WTC11 (cell line): ENCODE measurements at places on chromosomes 5 and 9. TPM values are rescaled to one million over a fixed set of nuclear protein-coding genes. Genes with fewer than 3 reads are reported as not detected.
A peak's percentile ranks its signal among the peaks of the same experiment; 100 is the strongest.

Gene IL9
- not detected in 3 replicates for total RNA-seq

Gene RGS7BP
- total RNA-seq = 1.7 to 5.1 TPM (median 3.4 TPM) in 3 replicates

Gene NTNG2
- 3.1 to 4.2 TPM (median 3.3 TPM) in 3 replicates for total RNA-seq

Gene GAS1
- total RNA-seq = 5.0 to 6.2 TPM (median 5.3 TPM) in 3 replicates

Gene CAMK4
- total RNA-seq = 5.8 to 10.6 TPM (median 7.4 TPM) in 3 replicates

GRCh38 chr5:179121667-179122111, 61.5 kb downstream of the ZNF354C start:
- no peak overlapping the region for H3K4me3 ChIP-seq
- no peaks in the 10 kb centered on the region; the same call in 1 of the 2 replicates for H3K27me3 ChIP-seq
- no peak for DNase-seq
- no peak overlapping the region for H3K27ac ChIP-seq
- H3K4me1 ChIP-seq = no peaks in the 10 kb centered on the region

- 0 out of 2 replicates have a peak, but pooled peaks cover 3% of the 10 kb centered on the region for H3K36me3 ChIP-seq
- no peak overlapping the region for H3K27ac ChIP-seq
- no peak overlapping the region for H3K4me3 ChIP-seq
- peaks cover 16% of the 10 kb centered on the region for H3K4me1 ChIP-seq
- H3K27me3 ChIP-seq = peaks cover 39% of the 10 kb centered on the region
Measured at GRCh38 chr9:87149799-87150198, 202.5 kb upstream of the GAS1 start.

GRCh38 chr5:167057665-167058064, 1233.8 kb upstream of the WWC1 start:
- H3K36me3 ChIP-seq = 0 out of 2 replicates have a peak, but pooled peaks cover 8% of the 10 kb centered on the region
- H3K4me1 ChIP-seq = no peaks in the 10 kb centered on the region
- no peak overlapping the region for H3K4me3 ChIP-seq
- H3K27ac ChIP-seq = no peak overlapping the region

DNA sequence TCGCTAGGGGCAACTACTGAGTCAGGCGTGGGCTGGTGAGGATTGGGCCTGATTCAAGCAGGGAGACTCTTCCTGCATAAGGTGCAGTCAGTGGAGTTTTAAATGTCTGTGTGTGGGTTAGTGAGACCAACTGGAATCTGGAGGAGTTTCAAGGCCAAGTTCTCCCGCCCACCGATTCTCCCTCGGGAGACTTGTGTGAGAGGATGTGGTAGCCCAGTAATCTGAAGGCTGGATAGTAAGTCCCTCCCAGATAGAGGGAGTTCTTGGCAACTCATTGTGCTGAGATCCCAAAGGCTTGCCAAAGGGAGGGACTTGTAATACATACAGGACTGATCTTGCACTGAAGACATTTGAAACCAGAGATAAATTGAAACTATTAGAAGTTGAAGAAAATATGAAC, 51.8 kb downstream of the WDR36 start:
- no peak overlapping the region for H3K4me3 ChIP-seq
- no peak overlapping the region for H3K27ac ChIP-seq
- no peaks in the 10 kb centered on the region for H3K36me3 ChIP-seq
- DNase-seq = no peak

- H3K4me1 ChIP-seq = peaks cover 15% of the 10 kb centered on the region
- peak overlapping the region; percentile 85 for H3K4me3 ChIP-seq
- H3K27me3 ChIP-seq = peaks cover 60% of the 10 kb centered on the region
Measured at GRCh38 chr9:124502711-124503702, 4.2 kb downstream of the NR5A1 start.

DNA sequence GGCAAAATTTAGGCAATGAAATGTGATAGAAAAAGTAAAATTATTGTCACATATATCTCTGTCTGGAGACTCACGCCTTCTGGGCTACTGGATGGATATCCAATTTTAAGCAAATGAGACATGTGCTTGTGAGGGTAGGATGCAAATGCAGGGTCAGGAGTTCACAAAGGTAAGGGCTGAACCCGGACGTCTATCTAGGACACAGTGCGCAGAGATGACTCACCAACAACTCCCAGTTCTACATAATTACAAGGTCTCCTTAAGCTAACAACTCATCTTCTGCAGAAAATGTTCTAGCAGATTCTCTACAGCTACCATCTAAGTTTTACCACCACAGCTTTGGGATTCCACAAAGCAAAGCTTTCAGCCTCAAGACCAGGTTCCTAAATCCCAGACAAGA, 160.5 kb downstream of the ENTREP1 start:
- no peak overlapping the region for H3K4me3 ChIP-seq
- no peak for DNase-seq
- no peak overlapping the region for H3K27ac ChIP-seq
- H3K36me3 ChIP-seq = peaks cover 2% of the 10 kb centered on the region; the same call in 1 of the 2 replicates

DNA sequence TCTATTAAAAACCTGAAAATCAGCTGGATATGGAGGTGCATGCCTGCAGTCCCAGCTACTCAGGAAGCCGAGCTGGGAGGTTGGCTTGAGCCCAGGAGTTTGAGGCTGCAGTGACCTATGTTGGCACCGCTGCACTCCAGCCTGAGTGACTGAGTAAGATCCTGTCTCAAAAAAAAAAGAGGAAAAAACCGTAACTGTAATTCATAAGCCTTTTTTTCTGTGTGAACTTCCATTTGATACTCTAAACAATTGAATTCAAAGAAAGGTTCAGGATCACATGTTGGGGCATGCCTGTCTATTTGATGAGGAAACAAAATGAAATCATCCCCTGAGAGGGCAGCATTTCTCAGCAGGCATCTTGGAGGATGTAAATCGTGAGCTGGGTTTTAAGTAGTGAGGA, 38.8 kb downstream of the ITGA2 start:
- no peaks in the 10 kb centered on the region for H3K36me3 ChIP-seq
- H3K4me1 ChIP-seq = peaks cover 13% of the 10 kb centered on the region
- H3K27me3 ChIP-seq = no peaks in the 10 kb centered on the region
- DNase-seq = no peak

GRCh38 chr5:126103050-126103449, 320.2 kb upstream of the GRAMD2B start:
- H3K27me3 ChIP-seq = no peaks in the 10 kb centered on the region
- no peak for DNase-seq
- no peaks in the 10 kb centered on the region for H3K36me3 ChIP-seq
- no peak overlapping the region for H3K27ac ChIP-seq
- H3K4me3 ChIP-seq = no peak overlapping the region
- peaks cover 14% of the 10 kb centered on the region for H3K4me1 ChIP-seq

- H3K27ac ChIP-seq = no peak overlapping the region
- no peaks in the 10 kb centered on the region for H3K36me3 ChIP-seq
- no peak for DNase-seq
Measured at GRCh38 chr5:20536341-20536740, 548.3 kb upstream of the CDH18 start.

GRCh38 chr9:133140606-133141005, 19.6 kb upstream of the RALGDS start:
- DNase-seq = no peak
- no peaks in the 10 kb centered on the region for H3K36me3 ChIP-seq
- no peak overlapping the region for H3K27ac ChIP-seq
- H3K4me1 ChIP-seq = peaks cover 10% of the 10 kb centered on the region
- H3K27me3 ChIP-seq = peaks cover 4% of the 10 kb centered on the region
- no peak overlapping the region for H3K4me3 ChIP-seq

GRCh38 chr5:53481887-53482716, 1.7 kb downstream of the FST start:
- H3K27ac ChIP-seq = no peak overlapping the region
- H3K27me3 ChIP-seq = peaks cover 11% of the 10 kb centered on the region
- peaks cover 25% of the 10 kb centered on the region for H3K36me3 ChIP-seq
- H3K4me3 ChIP-seq = peak overlapping the region; percentile 96

GRCh38 chr5:68024426-68024825, 191.1 kb upstream of the PIK3R1 start:
- H3K27ac ChIP-seq = no peak overlapping the region
- peaks cover 46% of the 10 kb centered on the region for H3K4me1 ChIP-seq
- DNase-seq = no peak

DNA sequence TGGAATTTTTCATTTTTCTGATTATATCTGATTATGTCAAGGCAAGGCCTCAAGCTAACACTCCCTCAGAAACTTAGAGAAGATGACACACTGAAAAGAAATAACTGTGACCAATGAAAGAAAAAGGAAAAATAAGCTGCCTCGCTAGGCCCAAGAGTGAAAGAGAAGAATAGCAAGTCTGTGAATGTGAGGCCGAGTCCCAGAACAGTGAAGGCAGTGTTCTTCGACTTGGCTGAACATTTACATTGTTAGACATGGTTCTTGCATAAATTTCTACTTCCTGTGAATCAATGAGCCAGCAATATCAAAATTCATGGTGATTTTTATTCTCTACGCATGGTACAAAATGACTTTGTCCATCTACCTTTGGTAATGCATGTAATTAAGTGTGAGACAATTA, at the start of gene ATP10B:
TSS of gene ATP10B (minus strand) at position 163 of the 400 bp plus-strand sequence. CDS start 164,137 bp downstream, outside the sequence.
- H3K4me3 ChIP-seq = no peak within 1 kb of the TSS
- no peaks in the 10 kb centered on the region for H3K36me3 ChIP-seq
- H3K27me3 ChIP-seq = no peaks in the 10 kb centered on the region
- DNase-seq = no peak

GRCh38 chr5:96242571-96242970, 190.5 kb downstream of the PCSK1 start:
- peaks cover 5% of the 10 kb centered on the region for H3K4me1 ChIP-seq
- no peak overlapping the region for H3K4me3 ChIP-seq
- no peak for DNase-seq
- H3K27ac ChIP-seq = no peak overlapping the region
- H3K36me3 ChIP-seq = no peaks in the 10 kb centered on the region

- no peaks in the 10 kb centered on the region for H3K27me3 ChIP-seq
- no peak overlapping the region for H3K27ac ChIP-seq
- DNase-seq = no peak
- H3K36me3 ChIP-seq = no peaks in the 10 kb centered on the region
Measured at GRCh38 chr5:88808153-88808552, 74.8 kb downstream of the MEF2C start.

- DNase-seq = no peak
- peaks cover 13% of the 10 kb centered on the region for H3K4me1 ChIP-seq
- H3K4me3 ChIP-seq = no peak overlapping the region
- H3K36me3 ChIP-seq = no peaks in the 10 kb centered on the region
Measured at GRCh38 chr5:9715891-9716335, 85.8 kb upstream of the TAS2R1 start.
